ENCODE measurements at places on chromosomes 12 and 14. TPM values are rescaled to one million over a fixed set of nuclear protein-coding genes. Genes with fewer than 3 reads are reported as not detected.

- no peak for DNase-seq
These were observed 47.7 kb upstream of the CMAS start for GRCh38 chr12:21998295-21998694.

GRCh38 chr12:52178984-52179383, 12.8 kb downstream of the KRT80 start:
- no peak for DNase-seq

DNA sequence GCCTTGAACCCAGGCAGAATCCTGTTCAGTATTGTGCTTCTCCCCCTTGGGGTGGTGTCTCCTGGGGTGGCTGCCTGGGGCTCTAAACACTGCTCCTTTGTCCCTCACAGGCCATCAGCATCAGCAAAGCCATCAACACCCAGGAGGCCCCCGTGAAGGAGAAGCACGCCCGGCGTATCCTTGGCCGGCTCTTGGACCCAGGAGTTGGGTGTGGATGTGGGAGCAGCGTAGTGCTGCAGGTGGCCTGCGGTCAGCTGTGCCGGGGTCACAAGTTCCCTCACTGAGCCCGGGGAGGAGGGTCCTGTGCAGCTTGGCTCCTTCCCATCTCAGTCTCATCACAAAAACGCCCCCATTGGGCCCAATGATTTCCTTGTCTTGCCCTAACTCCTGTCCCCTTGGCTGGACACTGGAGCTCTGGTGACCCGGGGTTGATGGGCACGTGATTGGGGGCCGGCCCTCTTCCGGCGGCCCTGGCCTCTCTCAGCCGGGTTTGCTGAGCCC, 12.7 kb downstream of the HIP1R start:
- DNase-seq = no peak

GRCh38 chr12:23458640-23459039, 490.8 kb downstream of the SOX5 start:
- DNase-seq = no peak

CORO1C gene
- total RNA-seq = 37.3 TPM
